ENCODE measurements at places on chromosomes 13 and 19. TPM values are rescaled to one million over a fixed set of nuclear protein-coding genes. Genes with fewer than 3 reads are reported as not detected.

The PINLYP gene
- total RNA-seq = 3.8 TPM

The LILRA1 gene
- not detected for total RNA-seq

The MAMSTR gene
- 1.7 TPM for total RNA-seq

The FAM124A gene
- total RNA-seq = 6.4 TPM

The NXNL1 gene
- total RNA-seq = not detected
